Foreskin fibroblast (primary cell): ENCODE measurements at places on chromosomes 5 and 9.

GRCh38 chr9:68653141-68653595, 51.9 kb upstream of the PIP5K1B start:
- DNase-seq, result no peak

GRCh38 chr5:59287361-59287760, 606.2 kb downstream of the PDE4D start:
- no peak for DNase-seq

DNA sequence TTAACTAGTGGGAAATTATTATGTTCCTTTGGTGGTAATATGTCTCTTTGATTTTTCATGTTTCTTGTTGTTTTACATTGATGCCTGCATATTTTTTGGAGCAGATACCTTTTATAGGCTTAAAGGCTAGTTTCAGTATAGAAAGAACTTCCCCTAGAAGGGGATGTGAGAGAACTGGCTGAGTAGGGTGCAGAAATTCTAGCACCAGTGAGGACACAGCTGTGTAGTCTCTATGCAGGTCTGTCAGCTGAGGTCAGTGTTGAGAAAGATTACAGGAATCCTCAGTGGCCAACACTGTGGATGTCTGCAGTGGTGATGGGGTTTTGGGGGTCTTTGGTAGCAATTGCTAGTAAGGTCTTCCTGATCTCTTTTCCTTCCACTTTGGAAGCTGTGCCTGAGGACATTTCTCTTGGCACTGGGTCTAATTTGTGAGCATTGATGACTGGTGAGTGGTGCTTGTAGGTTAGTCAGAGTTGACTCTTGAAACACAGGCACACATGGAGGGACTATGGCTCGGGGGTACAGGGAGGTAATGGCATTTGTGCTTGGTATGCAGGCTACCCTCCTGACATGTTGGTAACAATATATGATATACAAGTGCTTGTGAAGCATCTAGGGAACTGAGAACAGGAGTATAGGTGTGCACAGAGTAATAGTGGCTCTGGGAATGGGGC, 221.4 kb downstream of the SPATA31D1 start:
- peak; percentile 49 for DNase-seq

DNA sequence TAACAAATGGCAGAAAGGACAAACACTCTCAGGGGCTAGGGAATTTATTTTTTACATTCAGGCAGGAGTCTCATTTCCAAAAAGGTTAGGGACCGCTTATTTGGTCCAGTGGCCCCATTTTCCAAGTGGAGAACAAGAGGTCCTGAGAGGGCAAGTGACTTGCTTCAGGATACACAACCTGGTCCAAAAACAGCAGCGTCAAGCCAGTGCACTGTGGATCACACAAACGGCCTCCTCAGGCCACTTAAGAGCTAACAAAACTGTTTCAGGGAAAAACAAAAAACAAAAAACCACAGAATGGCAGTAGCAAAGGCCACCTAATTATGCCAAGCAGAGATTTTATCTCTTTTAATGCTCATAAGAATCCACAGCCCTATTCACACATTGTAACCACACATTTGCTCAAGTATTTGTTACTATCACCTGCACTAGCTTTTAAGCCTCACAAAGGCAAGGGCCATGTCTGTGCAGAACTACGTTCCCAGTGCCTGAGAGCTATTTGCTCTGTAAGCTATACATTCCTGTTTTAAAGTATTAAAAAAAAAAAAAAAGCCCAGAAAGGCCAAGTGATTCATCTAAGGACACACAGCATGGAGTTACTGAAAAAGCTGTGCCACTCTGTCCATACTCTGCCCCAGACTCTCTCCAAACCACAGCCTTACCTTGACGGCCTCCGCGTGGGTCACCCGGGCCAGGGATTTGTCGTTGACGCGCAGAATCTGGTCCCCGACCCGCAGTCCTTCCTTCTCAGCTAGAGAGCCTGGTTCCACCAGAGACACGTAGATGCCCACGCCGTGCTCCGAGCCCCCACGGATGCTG, 1.5 kb downstream of the WHRN start:
- no peak for DNase-seq

- peak; percentile 83 for DNase-seq
These were observed at the start of gene FYB1 for GRCh38 chr5:39219437-39219836. FYB1 (minus strand) TSS chr5:39219563; CDS start chr5:39202960, 16,603 bp downstream.

GRCh38 chr5:68405026-68405684, 189.6 kb downstream of the PIK3R1 start:
- DNase-seq, result peak; percentile 54

- peak; percentile 7 for DNase-seq
These were observed 83.7 kb downstream of the HINT1 start for GRCh38 chr5:131081374-131081773.

GRCh38 chr5:19855031-19855430, 133.0 kb downstream of the CDH18 start:
- peak; percentile 46 for DNase-seq

- no peak for DNase-seq
These were observed 205.1 kb downstream of the ADAMTSL1 start for GRCh38 chr9:18678821-18679590.

DNA sequence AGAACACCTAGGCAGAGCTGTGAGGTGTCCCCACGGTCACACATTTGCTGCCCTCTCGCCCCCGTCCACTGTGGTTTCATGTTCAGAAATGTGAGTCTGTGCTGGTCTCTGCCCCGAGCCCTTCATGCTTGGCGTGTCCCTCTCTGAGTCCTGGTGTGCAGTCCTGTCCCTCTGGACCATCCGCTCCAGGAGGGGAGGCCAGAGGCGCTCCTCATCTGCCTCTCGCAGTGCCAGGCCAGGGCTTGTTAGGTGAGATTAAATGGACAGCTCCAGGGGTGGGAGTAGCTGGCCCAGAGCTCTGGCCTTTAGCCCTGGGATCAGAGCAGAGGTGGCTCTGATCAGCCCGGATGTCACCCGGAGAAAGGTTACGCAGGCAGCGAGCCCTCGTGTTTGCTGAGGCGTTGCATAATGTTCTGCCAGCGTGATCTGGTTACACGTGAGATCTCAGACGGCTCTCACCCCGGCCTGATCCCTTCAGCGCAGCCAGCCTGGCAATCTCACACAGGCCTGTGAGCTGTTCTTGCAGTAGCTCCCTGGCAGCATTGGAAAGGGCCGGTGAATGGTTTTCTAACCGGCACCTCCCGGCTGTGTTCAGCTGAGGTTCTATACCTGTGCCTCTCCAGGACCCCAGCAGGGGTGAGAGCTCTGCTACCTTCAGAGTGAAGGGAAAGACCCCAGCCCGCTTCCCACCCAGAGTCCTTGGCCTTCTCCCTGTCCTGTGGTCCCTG, 24.5 kb downstream of the PTGES2 start:
- no peak for DNase-seq

- DNase-seq, result no peak
These were observed 65.3 kb downstream of the FAM174A start for GRCh38 chr5:100600298-100600994.

DNA sequence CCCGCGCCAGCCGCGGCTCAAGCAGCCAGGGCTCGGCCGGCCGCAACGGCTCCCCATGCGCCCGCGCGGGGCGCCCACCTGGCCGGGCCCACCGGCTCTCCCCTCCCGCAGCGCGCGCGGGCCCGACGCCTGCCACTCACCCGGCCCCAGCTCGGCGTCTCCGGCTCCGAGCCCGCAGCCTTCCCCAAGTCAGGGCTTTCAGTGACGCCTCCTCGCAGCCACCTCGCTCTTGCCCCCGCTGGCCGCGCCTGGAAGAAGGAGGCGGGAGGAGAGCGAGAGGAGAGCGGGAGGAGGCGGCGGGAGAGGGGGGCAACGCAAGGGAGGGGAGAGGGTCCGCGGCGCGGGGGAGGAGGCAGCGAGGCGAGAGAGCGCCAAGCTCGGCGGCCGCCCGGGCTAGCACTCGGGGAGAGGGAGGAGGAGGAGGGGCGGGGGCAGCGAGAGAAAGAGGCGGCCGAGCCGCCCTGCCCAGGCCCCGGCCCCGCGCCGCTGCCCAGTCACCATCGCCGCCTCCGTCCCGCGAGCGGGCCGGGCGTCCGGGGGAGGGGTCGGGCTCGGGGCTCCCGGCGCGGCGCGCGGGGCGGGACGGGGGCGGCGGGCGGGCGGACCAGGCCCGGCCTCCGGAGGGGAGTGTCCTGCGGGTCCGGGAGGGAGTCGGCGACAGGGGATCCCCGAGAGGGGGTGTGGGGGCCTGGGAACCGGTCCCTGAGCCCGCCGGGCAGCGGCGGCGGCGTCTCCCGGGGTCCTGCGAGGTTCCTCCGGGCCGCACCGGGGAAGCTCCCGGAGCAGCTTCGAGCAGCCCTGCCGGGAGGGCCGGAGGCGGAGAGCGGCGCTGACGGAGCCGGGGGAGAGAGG, at the start of gene LHFPL2:
Gene LHFPL2 (minus strand): TSS at position 414 of the 852 bp plus-strand sequence. CDS start 138,559 bp downstream, outside the sequence.
- peak; percentile 47 for DNase-seq
